ENCODE measurements at places on chromosomes 1 and 21. TPM values are rescaled to one million over a fixed set of nuclear protein-coding genes. Genes with fewer than 3 reads are reported as not detected.

- no peak for DNase-seq
These were observed 144.5 kb downstream of the TM2D1 start for GRCh38 chr1:61580417-61580816.

GRCh38 chr1:184567637-184568036, 180.8 kb downstream of the C1orf21 start:
- no peak for DNase-seq

DNA sequence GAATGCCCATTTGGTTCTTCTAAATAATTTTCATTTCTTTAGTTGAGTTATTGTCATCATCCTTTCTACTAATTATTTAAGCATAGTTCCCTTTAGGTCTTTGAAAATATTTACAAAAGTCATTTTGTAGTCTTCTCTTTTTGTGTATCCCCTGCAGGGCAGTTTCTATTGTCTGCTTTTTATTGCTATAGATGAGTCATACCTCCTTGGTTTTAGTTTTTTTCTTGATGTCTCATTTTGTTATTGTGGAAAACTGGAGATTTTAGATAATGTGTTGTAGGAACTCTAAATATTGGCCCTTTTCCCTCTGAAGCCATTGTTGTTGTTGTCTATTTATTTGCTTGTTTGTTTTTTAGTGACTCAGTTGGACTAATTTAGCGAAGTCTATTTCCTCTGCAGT, 387.9 kb downstream of the NUF2 start:
- no peak for DNase-seq

Gene AK5
- not detected for total RNA-seq

Gene DDI2
- 40.9 TPM for total RNA-seq

Gene ERG
- 36.7 TPM for total RNA-seq

Measured in upper lobe of right lung (tissue), 1 donor.